Caudate nucleus (tissue), 63 donors: ENCODE measurements at places on chromosomes 11 and 22.

DNA sequence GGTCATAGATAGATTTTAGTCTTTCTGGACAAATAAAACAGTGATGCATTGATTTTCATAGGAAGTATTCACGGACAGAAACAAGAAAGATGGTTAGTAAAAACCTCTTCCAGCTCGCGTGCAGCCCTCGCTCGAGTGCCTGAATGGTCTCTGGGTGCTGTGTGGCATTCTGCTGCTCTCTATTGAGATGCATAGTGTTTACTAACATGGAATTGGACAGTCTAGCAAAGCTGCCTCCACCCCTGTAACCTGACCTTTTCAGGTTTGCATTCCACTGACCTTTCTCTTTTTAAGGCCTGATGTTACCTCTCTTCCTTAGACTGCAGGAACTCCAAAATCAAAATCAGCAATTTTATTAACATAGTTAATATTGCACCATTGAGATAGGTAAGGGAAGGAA, 643.4 kb downstream of the JRKL start:
- no peak for DNase-seq

DNA sequence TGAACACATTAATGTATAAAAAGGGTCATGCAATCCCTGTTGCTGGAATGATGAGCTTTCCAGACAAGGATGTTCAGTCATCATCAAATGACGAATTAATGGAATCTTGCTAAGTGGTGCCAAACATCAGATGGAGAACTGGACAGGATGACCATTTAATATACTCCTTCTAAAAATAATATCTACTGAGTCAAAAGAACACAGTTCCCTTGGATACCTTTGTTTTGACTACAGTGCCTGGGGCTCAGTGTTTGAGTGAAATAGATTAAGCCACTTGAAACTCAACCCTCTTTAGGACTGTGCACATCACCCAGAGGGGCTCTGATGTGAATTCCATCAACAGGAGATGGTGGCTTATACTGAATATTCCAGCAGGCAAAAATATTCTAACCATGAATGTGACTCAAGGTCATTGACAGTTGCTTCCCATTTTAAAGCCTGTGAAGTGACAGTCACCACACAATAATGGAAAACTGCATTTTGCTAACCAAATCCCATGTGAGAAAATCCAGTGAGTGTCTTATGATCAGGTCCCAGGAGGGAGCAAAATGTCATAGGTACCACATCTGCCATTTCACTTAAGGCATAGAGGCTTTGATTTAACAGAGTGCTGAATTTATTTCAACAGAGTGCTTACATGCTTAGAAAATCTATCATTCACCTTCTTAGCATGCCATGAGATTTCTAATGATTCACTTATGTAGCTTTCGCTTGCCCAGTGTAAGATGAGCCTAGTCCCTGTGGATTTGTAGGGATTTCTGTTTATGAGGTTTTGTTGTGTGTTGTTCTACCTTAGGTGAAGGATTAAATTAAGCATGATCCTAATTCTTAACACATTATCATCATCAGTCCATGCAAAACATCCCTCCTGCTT, 41.3 kb upstream of the SLN start:
- no peak for DNase-seq

- no peak for DNase-seq
These were observed 20.6 kb downstream of the MRGPRG start for GRCh38 chr11:3197878-3198528.

DNA sequence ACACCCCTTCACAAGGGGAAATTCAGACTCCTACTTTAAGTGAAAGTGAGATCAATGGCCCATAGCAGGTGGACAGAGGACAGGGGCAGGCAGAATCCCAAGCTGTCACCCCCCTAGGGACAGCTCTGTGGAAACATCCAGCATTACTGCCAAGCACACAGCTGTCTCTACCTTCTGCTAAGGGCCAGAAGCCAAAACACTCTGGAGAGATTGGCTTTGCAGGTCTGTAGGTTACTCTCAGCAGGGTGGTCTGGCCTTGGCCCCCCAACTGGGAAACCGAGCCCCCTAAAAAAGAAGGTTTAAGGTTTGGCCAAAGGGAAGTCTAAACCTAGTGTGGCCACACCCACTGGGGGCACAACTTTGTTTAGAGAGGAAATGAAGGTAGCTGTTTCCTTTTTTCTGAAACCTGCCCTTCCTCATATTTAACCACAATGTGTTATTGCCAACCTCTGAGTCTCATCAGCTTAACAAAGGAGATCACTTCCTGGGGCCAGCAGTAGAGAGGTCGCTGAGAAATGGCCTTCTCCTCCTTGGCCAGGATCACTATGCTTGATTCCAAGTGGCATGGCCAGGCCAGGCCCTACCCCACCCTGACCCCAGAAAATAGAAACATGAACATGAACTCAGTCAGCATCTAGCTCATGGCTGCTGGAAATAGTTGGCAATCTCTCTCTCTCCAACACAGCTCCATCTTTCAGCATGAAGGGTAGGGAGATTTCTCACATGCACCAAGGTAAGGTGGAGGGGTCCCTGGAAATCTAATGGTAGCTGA, 25.9 kb upstream of the SCARF2 start:
- no peak for DNase-seq

- no peak for DNase-seq
These were observed 15.2 kb downstream of the DDX17 start for GRCh38 chr22:38490915-38491314.
